ENCODE measurements at places on chromosomes 12 and 14.

- DNase-seq: no peak
Observed at GRCh38 chr14:70654632-70655031, 12.9 kb downstream of the TTC9 start.

DNA sequence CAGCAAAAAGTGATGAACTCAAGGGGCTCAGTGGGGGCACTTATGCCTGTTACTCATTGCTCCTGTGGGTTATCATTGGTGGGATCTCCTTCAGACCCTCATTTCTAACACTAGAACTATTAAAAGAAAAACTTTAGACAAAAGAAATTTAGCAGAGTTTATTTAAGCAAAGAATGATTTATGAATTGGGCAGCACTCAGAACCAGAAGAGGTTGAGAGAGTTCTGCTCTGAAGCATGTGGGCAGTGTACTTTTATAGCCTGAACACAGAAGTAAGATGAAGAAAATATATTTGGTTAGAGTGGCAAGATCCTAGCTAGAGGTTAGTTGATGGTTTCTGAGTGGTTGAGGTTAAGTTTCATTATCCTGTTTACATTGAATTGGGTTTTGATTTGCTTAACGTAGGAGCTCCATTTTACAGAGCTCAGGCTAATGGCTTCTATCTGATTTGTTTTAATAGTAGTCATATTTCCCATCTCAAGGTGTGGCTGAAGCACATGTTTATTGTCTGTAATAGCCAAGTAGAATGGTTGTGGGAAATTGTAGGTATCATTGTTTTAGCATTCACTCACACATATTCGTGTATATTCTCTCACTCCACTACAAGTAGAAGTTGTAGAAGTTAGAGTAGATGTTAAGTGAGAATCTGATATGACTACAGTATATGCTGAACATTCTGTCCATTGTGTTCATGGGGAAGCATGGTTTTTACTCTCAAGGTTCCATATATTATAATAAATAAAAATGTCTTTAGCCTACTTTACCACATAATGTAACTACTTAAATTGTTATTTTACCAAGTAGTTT is 27.6 kb downstream of the LEMD3 start:
- DNase-seq: no peak

DNA sequence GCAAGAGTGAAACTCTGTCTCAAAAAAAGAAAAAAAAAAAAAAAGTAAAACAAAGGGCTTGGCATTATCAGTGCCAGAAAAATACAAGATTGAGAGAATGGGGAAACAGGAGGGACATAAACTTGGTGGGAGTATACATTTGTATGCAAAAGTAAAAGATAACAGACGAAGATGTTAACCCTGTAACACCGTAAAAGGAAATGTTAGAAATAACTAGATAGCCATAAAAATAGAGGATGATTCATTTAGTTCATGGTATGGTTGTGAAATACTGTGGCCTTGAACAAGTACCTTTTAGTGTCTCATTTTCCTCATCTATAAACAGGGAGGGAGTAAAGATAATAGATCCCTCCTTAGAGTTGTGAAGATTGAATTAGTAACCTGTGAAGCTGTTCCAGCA is 33.3 kb downstream of the ATP2A2 start:
- peak; percentile 95 for DNase-seq

DNA sequence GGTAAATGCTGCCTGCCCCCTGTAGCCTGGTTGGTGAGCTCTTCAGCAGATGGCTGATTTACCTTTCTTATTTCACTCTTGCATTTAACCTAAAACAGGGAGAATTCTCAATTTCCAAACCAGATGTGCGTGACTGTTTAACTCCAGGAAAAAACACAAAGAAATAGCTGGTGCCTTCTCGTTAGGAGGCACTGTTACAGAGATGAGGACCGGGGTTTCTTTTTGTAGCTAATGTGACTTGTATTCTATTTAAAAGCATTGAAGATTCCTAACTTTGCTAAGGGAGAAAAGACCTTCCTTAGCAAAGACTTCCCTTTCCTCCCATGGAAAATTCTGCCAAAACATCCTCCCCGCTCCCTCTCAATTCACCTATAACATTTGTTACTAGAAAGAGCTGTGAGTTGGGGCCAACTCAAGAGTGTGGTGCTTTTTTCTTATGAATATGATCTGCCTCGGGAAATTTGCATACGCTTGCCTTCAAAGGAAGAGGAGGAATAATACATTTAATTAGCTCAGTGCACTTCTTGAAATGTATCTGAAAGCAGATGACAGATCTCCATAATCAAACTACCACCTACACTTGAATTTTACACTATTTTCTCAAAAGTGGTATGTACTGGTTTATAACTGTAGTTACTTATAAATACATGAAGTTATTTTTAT is 102.0 kb upstream of the ARID2 start:
- DNase-seq: no peak
